ENCODE measurements at places on chromosomes 1 and 21.

- no peak for DNase-seq
Observed at GRCh38 chr21:35843911-35844667, 216.2 kb downstream of the SETD4 start.

GRCh38 chr1:30545365-30545764, 178.0 kb downstream of the MATN1 start:
- no peak for DNase-seq

DNA sequence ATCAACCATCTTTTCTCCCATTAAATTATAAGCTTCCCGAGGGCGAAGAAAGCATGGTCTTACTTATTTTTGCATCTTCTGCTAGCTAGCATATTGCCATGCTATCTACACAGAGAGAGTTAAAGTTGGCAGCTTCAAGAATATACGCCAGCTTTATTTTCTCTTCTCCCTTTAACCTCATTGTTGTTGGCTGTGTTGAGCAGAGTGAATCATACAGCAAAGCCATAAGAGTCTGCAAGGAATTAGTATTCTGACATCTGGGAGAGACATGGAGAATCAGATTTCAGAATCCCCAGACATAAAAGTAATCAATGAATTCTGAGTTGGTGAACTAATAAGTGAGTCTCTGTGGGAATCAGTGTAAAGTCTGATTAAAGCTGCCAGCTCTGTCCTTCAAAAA, 649.6 kb upstream of the PTBP2 start:
- DNase-seq, result no peak

GRCh38 chr1:53459321-53460175, at the start of gene DMRTB1:
TSS of gene DMRTB1 (plus strand) at chr1:53459399. CDS start at chr1:53459454, 55 bp downstream.
- no peak for DNase-seq

GRCh38 chr1:175376194-175376593, 183.6 kb upstream of the KIAA0040 start:
- DNase-seq, result peak; percentile 73

GRCh38 chr1:147757015-147757990, 3.1 kb downstream of the GJA5 start:
- DNase-seq, result no peak

DNA sequence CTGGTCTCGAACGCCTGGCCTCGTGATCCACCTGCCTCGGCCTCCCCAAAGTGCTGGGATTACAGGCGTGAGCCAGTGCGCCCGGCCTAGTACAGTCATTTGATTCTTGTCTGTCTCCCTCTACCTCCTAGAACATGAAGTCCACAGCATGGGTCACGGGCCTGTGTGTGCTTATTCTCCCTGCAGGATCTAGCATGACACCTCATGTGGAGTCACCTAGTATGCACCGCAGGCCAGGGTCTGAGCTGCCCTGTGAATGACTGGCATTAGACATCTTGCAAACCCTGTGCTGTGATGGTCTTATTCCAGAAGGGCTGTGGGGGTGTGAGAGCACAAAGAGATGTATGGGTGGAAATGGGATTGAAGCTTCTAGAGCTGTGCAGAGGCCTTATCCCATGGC, 133.2 kb downstream of the GALNT2 start:
- no peak for DNase-seq

- DNase-seq, result no peak
Observed at GRCh38 chr1:6899621-6900020, 114.4 kb downstream of the CAMTA1 start.

- DNase-seq, result no peak
Observed at GRCh38 chr1:12772520-12772919, 1.0 kb upstream of the PRAMEF12 start.

DNA sequence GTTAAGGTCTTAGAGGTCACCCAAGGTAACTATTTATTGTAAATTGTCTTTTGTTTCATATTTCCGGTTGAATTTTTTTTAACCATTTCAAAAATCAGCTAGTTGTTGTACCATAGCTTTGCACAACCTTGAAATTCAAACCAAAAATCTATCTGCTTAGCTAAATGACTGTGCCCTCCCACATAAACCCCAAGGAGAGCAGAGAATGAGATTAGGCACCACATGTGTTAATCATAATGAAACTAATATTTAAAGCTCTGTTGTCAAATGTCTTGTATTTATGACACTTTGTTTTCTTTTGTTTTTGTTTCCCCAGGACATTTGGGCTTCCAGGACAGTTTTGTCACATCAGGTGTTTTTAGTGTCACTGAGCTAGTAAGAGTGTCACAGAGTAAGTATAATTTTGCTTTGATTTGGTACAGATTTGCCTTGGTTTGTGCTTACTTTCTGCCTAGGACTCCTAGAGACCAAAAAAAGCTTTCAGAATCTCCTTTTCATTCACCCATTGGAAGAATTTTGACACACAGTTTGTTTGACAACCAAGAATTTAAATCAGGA, 249.9 kb downstream of the NFIA start:
- DNase-seq, result no peak

GRCh38 chr1:155226188-155226909, 17.9 kb downstream of the MTX1 start:
- peak; percentile 79 for DNase-seq

DNA sequence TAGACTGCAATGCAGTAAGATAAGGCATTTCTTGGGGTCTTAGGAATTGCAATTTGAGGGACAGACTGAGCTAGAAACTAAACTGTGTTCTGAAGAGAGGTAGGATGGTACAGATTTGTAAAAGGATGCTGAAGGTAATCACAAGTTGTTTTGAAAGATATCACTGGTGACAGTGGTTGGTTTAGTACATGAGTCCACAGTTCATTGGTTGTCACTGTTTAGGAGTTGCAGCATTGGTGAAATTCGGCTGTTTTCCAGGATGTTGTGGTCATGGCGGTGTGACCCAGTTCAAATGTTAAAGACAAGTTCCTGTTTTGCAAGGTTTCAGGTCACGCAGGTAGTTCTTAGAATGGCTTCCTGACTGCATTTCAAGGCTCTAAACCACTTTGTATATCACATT, 292.8 kb upstream of the B3GALT2 start:
- no peak for DNase-seq

DNA sequence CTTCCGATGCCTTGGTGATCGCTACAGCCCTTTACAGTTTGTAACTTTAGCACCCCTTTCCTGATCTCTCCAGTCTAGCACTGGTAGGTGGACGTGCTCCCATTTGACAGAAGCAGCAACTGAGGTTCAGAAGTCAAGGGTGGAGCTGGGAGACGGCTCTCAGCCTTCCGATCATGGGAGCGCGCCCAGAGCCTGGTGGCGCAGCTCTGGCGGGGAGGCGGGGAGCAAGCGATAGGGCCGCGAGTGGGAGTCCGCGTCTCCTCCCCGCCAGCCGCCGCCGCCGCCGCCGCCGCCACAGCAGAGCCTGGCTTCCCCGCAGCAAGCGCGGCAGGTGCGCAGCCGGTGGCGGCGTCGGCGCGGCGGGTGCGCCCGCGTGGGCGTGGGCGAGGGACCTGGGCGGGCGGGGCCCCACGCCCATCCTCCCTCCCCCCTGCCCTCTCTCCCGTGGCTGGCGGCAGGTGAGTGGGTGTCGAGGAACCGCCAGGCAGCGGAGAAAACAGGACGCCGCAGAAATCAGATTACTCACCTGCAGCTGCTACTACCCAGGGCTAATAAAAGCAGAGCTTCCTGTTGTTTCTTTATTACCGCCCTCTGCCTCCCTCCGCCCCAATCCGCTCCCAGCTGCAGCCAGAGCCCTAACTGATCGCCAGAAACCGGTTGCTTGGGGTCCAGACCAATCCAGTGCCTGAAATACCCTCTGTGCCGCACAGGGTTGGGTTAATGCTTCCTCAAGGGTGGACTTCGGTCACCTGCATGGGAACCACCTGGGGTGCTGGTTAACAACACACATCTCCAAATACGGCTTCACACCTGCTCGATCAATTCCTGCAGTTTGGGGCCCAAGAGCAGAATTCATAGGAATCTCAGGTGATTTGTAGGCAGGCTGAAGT, 60.2 kb upstream of the ID3 start:
- no peak for DNase-seq

- DNase-seq, result no peak
Observed at GRCh38 chr21:22346576-22346975, 1348.4 kb downstream of the NCAM2 start.

DNA sequence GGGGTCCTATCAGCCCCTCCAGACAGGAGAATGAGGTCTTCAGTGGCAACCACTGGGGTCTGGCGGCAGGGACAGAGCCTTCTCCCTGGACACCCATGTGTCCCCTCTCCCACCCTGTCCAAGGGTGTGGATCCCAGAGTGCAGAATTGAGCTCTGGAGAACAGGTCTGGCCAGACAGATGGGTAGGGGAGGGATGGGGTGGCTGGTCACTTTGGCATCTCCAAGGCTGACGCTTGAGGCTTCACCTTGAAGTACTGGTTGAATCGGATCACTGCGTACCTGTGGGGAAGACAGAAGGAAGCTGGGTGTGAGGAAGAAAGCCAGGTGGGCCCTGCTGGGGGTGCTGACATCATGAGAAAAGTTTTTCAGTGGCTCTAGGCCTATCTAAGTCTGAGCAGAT, 19.9 kb downstream of the ETNK2 start:
- DNase-seq, result no peak

DNA sequence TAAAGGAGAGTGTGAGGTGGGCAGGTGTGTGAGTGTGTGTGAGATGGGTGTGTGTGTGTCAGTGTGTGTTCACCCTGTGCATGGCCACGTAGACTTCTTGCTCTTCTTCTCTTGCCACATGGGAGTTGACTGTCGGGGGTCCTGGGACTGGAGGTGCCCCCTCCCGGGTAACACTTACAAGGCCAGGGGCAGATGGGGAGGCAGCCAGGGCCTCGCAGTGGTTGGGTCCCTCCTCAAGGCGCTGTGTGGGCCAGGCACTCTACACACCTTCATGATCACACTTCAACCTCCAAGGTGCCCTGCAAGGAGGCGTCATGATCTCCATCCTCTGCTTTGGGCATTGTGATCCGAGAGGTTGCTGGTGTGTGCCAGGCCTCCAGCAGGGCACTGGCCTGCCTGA, 2.3 kb downstream of the PLA2G2F start:
- no peak for DNase-seq

DNA sequence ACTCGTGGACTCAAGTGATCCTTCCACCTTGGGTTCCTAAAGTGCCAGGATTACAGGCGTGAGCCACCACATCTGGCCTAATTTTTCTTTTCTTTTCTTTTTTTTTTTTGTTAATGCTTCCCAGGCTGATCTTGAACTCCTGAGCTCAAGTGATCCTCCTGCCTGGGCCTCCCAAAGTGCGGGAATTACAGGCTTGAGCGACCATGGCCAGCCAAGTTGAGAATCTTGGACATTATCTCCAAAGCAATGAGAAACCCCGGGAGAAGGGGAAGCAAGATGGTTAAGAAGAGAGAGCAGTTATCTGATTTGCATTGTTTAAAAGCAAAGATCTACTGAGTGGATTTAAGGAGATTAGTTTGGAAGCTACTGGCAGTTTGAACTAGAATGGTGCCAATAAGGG, 9.1 kb downstream of the HIPK1 start:
- DNase-seq, result no peak
